ENCODE measurements at places on chromosomes 5 and 9.

DNA sequence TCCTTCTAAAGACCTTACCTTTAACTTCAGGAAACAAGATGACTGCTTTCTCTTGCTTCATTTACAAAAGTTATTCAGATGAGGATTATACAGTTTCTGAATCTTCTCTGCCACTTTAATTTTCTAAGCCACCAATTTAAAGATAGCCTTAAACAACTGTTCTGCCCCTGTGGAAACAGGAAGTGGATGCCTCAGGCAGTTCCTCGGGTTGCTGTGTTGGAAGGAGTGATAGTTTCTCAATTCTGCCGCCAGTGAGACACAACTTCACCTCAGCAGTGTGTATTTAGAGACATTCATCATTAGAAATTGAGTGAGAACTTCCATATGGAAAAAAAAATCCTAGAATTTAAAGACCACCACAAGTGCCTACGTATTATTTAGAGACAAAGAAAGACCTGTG, 475.1 kb upstream of the WWC1 start:
- DNase-seq, result no peak

DNA sequence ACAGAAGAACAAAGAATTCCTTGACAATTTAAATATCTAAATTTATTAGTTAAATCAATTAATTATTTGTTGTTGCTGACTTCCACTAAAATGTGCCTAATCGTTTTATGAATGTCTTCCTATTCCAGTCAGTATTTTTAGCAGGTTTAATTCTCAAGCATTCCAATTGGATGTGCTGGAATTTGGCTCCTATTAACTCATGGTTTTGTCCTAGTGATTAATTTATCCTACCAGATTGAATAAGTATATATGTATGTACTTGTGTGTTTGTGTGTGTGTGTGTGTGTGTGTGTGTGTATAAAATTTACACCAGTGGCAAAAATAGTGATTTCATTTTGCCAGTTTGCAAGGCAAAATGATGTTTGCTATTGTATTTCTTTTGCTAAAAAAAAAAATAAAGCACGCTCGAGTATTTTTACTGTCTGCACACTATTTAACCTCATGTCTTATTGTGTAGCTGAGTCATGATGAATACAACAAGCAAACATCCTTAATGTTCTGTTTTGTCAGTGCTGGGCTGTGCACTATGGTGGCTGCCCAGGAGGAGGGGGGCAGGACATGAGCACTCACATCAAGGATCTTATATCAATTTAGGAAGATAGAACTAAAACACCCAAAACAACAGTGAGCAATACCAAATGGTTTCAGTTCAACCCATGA, 375.5 kb downstream of the PDE4D start:
- DNase-seq, result no peak

GRCh38 chr5:72248410-72248981, 71.5 kb downstream of the MRPS27 start:
- DNase-seq, result no peak

GRCh38 chr9:111250875-111251842, 78.9 kb downstream of the OR2K2 start:
- no peak for DNase-seq

DNA sequence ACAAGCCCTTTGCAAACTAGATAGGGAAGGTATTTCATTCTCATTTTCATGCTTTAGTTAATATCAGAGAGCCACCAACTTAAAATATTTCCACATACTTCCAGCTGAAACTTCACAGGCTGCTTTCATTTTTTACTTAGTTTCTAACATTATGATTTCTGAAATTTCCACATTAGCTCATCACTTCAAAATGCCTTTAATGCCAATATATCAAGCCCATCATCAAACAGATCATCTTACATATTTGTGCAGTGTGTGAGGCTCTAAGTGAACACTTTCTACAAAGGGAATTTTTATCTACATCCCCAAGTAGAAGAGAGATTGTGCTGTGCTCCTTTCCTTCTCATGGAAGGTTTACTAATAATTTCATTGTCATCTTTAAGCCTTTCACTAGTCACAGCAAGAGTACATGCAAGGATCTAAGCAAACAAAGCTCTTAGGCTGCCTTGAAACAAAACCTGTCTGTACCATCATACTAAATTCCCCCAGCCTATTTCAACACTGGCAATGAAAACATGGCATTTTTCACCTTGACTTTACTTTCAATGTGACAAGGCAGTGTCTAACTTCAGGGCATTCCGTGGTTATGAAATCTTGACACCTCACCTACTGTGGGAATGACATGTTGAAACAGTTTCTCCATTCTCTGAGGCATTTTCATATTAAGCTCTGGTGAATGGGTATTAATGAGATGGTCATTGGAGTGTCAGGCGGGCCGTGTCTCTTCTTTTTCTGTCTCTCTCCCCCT, 45.4 kb downstream of the PPP2R2B start:
- no peak for DNase-seq

GRCh38 chr5:135930029-135930948, 24.5 kb downstream of the LECT2 start:
- DNase-seq, result no peak

- DNase-seq, result no peak
Observed at GRCh38 chr9:126386088-126386487, 59.5 kb downstream of the MVB12B start.

GRCh38 chr9:81394881-81395675, 294.3 kb downstream of the TLE1 start:
- DNase-seq, result no peak

DNA sequence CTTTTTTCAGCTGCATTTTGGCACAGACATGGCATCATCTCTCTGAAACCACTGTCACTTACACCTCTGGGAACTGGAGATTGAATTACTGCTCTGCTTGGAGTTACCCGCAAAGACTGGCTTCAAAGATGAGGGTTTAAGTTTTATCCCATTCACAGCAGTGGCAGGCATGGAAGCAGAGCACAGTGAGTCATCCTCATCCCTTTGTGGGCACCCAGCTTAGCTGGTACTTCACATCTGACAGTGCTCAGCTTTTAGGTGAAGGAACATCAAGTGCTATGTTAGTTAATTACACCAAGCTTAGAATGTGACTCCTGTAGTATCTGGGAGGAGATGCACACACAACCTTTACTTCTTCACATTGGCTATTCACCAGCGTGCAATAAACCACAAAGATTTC, 24.8 kb upstream of the ALDH1A1 start:
- DNase-seq, result no peak

GRCh38 chr5:133736512-133736911, 124.2 kb upstream of the FSTL4 start:
- no peak for DNase-seq

DNA sequence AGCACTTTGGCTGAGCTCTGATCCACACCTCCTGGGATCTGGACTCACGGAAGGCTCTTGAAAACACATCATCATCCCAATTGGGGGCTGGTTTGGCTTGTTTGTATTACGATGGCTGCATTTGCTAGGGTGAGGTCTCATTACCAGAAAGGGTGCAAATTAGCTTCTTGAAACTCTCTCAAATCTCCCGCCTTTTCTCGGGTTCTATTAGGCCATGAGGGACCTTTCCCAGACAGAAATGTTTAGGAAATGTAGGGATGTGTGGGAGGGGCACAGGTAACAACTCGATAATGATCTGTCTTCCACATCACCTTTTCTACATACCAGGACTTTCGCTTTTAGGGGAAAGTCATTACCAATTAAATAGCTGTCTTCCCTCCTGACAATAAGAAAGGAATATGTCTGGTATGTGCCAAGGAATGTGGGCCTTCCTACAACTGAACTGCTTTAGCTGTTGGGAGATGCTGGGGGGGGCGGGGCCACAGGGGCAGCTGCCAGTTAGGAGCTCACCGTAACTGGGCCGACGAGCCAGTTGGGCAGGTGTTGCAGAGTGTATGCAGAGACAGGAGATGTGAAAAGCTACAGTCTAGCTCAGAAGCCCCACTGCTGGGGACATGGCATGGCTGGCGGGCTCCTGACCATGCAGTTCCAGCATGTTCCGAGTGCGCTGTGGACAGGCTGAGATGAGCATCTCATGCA, 71.2 kb downstream of the AK8 start:
- no peak for DNase-seq

- no peak for DNase-seq
Observed at GRCh38 chr5:96440185-96440538, 7.1 kb upstream of the PCSK1 start.

DNA sequence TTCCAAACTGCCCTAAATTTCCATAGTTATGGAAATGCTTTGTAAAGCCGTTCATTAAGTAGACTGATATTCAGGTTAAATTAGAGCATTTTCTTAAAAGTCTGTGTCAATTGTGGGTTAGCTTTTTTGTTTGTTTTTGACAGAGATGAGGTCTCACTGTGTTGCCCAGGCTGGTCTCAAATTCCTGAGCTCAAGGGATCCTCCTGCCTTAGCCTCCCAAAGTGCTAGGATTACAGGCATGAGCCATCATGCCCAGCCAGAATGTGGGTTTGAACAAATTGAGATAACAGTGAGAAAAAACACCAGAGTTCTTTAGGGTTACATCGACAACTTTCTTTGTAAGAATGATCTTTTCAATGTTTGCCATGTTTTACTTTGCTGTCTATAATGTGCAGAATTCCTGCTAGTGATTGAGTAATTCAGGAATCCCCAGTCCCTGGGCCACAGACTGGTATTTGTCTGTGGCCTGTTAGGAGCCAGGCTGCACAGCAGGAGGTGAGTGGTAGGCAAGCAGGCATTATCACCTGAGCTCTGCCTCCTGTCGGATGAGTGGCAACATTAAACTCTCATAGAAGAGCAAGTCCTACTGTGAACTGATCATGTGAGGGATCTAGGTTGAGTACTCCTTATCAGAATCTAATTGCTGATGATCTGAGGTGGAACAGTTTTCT, 80.5 kb downstream of the RAI14 start:
- DNase-seq, result no peak

GRCh38 chr9:4750023-4750673, 9.1 kb upstream of the AK3 start:
- DNase-seq, result no peak

- no peak for DNase-seq
Observed at GRCh38 chr9:6218099-6218502, 2.5 kb downstream of the IL33 start.

Measured in GM12891 (cell line).